Sciatic nerve (tissue), 2 donors: ENCODE measurements at places on chromosomes 13 and 19.

- DNase-seq, result no peak
Measured at GRCh38 chr13:37700887-37701286, 102.3 kb upstream of the POSTN start.

- peak; percentile 74 for DNase-seq
Measured at GRCh38 chr19:18967358-18968146, 26.5 kb upstream of the HOMER3 start.

DNA sequence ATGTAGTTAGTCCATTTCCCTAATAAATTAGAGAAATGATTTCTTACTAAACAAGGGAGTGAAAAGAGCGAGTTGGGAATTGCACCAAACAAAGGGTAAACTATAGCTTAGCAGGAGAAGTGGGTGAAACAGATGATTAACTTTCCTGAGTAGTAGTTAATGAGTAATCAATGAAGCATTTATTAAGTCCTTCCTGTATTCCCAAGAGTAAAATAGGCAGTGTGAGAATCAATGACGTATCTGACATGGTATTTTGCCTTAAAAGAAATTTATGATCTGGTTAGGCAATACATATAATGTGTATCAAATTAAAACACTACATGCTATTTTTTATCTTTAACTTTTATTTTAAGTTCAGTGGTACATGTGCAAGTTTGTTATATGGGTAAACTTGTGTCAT, 142.8 kb downstream of the KLF5 start:
- DNase-seq, result no peak

- no peak for DNase-seq
Measured at GRCh38 chr13:66237411-66238062, 992.6 kb downstream of the PCDH9 start.

DNA sequence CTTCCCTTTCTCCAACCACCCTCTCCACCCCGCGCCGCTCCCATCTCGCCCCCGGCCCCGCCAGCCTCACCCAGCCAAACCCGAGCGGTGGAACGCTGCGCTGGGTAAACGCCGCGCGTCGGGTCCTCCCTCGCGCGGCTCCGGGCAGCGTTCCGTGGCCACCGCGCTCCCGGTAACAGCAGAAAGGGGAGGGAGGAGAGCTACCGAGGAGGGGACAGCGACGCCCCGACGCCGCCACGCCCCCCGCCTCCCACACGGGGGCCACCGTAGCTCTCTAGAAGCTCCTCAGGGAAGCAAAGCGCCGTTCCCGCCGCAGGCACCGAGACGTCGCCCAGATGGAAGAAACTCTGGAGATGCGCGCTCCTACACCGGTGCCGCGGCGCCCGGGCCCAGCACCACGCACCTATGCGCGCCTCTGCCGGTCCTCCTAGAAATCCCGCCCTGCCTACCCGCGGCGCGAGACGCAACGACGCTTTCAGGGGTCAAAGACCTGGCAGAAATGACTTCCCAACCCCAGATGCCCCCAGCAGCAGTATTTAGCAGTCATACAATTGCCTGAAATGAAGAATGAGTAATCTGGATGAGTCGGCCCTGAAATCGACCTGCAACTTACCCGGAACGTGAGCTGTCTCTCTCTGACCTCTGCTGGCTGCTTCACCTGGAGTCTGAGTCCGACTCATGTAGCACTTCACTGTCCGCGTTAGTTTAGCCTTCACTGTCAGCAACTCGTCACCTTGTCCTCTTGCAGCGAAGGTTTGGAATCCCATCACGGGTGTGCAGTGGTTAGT, at the start of gene RUBCNL:
Gene RUBCNL (minus strand): TSS at position 189 of the 788 bp plus-strand sequence. CDS start 14,777 bp downstream, outside the sequence.
- peak; percentile 71 for DNase-seq

- no peak for DNase-seq
Measured at GRCh38 chr13:28671126-28671792, 12.3 kb downstream of the POMP start.

GRCh38 chr13:51887468-51887867, 25.7 kb downstream of the CCDC70 start:
- DNase-seq, result no peak

GRCh38 chr19:8342316-8342683, 762 bp downstream of the KANK3 start:
- no peak for DNase-seq

DNA sequence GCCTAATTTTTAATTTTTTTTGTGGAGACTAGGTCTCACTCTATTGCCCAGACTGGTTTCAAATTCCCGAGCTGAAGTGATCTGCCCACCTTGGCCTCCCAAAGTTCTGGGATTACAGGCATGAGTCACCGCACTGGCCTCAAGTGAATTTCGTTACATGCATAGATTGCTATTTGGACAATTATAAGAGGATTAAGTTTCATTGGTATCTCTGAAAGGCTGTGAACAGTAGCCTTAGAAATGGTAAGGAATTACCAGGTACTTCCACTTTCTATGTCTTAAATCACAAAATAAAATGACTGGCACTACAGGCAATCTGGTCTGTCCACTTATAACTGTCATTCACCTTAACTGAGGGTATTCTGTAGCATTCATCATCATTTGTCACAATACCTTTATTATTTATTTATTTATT, 2.9 kb upstream of the CCDC9 start:
- DNase-seq, result no peak

DNA sequence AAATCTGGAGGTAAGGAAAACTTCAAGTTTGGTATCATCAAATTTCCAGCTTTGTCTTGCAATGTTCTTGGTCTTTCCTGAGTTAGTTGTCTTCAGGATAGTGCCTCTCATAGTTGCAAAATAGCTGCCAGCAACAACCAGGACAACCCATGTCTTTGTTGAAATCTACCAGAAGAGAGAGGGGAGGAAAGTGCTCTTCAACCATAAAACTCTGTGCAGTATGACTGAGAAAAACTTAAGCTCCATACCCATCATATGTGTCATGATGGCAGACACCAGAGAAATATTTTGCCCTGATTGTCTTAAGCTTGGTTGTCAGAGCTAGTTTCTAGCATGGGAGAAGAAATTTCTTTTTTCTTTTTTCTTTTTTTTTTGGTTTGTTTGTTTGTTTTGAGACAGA, 103.3 kb downstream of the SPRY2 start:
- DNase-seq, result no peak

DNA sequence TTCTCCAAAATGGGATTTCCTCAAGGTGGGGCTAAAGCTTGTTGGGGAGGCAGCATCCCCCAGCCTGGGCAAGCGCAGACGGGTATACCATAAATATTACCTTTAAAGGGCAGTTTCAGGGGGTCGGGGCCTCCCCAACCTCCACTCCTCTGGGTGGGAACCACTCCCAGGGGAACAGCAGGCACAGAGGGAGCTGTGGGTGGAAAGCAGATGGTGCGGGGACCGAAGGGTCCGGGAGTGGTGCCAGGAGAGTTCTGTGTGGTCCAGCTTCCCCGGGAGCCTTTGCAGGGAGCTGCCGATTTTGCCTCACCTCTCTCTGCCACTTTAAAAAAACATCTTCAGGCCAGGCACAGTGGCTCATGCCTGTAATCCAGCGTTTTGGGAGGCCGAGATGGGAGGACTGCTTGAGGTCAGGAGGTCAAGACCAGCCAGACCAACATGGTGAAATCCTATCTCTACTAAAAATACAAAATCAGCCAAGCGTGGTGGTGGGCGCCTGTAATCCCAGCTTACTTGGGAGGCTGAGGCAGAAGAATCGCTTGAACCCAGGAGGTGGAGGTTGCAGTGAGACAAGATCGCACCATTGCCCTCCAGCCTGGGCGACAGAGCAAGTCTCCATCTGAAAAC, 5.5 kb downstream of the MAST3 start:
- DNase-seq, result no peak

DNA sequence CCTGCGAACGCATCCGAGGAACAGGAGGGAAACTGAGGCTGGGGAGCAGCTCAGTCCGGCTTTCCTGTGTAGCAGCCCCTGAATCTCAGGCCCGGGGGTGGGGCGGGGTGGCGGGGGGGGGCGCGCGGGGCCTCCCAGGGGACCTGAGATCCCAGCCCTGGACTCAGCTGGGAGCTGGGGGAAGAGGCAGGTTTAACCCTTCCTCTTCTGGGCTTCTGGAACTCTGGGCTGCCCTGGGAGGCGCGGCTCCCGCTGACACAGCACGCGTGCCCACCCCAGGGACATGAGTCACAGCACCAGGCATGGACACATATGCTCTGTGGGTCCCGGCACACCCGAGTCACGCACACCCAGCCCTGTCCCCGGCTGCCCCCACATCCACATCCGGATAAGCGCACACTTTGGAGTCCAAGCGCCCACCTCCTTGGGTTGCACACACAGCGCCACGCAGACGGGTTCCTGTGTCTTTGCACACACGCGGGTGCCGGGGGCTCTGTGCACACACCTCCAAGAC, 3.5 kb upstream of the CIRBP start:
- peak; percentile 81 for DNase-seq

GRCh38 chr13:48333976-48334375, 30.4 kb downstream of the RB1 start:
- no peak for DNase-seq

DNA sequence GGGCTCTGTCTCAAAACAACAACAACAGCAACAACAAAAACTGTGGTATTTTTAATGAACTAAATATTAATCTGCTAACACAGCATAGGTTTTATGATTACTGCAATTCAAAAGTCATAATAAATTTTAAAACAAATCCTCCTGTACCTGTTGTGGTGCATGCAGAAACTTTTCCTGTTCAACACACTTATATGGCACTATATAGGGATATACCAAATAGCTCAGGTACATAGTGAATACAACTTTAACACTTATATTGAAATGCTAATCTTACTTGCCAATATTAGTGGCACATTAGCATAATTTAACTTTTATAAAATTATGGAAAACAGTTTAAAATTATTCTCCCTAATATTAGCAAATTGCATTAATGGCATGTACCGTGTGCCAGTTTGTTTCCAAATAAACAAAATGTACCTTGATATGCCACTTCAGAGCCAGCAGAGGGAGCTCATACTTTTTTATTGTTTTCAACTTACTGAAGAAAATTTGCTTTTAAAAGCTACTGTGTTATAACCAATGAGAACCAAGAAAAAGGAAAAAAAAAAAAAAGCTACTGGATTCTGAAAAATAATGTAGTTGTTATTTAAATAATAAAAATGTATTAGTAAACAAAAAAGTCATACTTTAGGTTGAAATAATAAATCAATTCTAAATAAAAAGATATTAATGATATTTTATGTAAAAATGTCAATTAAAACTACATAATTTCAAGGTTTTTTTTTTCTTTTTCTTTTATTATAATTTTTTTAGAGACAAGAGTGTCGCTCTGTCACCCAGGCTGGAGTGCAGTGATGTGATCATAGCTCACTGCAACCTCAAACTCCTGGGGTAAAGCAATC, 18.0 kb upstream of the RBM26 start:
- no peak for DNase-seq

GRCh38 chr19:48681127-48681470, 8.3 kb upstream of the NTN5 start:
- no peak for DNase-seq

DNA sequence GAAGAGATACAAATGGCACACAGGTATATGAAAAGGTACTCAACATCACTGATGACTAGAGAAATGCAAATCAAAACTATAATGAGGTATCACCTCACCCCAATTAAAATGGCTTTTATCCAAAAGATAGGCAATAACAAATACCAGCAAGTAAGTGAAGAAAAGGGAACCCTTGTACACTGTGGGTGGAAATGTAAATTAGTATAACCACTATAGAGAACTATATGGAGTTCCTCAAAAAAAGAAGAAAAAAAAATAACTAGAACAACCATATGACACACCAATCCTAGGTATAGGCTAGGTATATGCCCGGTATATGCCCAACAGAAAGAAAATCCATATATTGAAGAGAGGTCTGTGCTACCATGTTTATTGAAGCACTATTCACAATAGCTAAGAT, 150.9 kb downstream of the VWA8 start:
- no peak for DNase-seq

DNA sequence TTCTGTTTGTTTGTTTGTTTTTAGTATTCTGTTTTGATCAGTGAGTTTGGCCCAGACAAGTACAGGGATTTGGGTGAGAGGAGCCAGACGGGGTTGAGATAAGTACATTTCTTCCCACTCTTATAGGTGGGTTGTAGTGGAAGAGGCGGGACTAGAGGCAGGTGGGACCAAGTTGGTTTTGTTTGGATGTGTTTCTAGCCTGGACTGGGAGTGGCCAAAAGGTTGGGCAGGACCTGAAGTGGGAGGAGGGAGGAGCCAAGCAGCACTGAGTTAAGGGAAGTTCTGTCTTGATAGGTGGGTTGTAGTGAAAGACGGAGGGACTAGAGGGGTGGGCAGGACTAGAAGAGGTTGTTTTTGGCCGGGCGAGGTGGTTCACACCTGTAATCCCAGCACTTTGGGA, 9.0 kb downstream of the DNASE2 start:
- no peak for DNase-seq

DNA sequence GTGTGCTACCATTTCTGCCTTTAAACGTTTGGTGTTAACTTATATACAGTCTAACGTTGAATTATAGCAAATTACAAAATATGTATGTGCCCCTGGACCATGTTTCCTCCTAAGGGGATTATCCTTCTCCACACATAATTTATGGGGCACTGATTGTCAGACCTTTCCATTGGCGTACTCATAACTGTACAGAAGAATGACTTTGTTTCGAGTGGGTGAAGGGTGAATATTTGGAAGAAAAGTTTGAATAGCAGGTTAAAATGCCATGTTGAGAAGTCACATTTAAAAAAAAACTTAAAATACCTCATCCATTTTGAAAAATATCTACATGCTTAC, 58.8 kb downstream of the SLC10A2 start:
- DNase-seq, result no peak

DNA sequence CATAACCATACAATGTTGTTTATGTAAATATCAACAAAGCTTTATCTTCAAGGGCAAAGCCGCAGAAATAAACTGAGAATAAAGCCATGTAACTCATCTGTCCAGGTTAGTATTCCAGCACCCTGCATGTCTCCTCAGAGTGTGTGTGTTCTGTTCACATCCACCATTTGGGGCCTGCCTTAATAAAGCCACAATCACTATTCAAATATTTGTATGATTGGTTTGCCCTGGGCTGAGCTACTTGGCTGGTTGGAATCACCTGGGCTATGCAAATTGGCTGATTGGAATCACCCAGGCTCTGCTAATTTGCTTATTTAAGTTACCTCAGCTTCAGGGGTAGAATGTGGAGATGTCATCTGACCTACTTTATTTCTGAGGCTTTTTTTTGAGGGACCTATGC, 42.4 kb upstream of the ZNF737 start:
- no peak for DNase-seq

GRCh38 chr13:20498129-20498528, 27.5 kb downstream of the CRYL1 start:
- no peak for DNase-seq

DNA sequence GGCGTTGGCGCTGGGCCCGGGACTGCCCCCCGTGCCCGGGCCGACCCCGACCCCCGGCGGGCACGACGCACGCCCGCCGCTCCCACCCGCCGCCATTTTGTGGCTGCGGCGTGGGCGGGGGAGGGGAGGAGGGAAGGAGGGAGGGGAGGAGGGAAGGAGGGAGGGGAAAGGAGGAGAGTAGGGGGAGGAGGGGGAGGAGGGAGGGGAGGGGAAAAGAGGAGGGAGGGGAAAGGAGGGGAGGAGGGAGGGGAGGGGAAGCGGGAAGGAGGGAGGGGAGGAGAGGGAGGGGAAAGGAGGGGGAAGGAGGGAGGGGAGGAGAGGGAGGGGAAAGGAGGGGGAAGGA, at the start of gene BTBD2:
Gene BTBD2 (minus strand): TSS at position 107 of the 343 bp plus-strand sequence. CDS start 11 bp downstream, at position 96.
- peak; percentile 84 for DNase-seq

GRCh38 chr19:28508666-28509065, 704.3 kb downstream of the UQCRFS1 start:
- no peak for DNase-seq
